ENCODE measurements at places on chromosomes 5 and 9. TPM values are rescaled to one million over a fixed set of nuclear protein-coding genes. Genes with fewer than 3 reads are reported as not detected.

The ASPN gene
- polyA plus RNA-seq = 5.8 TPM

The MYOZ3 gene
- 11.2 TPM for polyA plus RNA-seq

The PRLR gene
- 1.7 TPM for polyA plus RNA-seq

The GARIN3 gene
- not detected for polyA plus RNA-seq

The GDNF gene
- polyA plus RNA-seq = not detected

The FBP2 gene
- polyA plus RNA-seq = 2.2 TPM

The BSPRY gene
- 8.4 TPM for polyA plus RNA-seq

DNA sequence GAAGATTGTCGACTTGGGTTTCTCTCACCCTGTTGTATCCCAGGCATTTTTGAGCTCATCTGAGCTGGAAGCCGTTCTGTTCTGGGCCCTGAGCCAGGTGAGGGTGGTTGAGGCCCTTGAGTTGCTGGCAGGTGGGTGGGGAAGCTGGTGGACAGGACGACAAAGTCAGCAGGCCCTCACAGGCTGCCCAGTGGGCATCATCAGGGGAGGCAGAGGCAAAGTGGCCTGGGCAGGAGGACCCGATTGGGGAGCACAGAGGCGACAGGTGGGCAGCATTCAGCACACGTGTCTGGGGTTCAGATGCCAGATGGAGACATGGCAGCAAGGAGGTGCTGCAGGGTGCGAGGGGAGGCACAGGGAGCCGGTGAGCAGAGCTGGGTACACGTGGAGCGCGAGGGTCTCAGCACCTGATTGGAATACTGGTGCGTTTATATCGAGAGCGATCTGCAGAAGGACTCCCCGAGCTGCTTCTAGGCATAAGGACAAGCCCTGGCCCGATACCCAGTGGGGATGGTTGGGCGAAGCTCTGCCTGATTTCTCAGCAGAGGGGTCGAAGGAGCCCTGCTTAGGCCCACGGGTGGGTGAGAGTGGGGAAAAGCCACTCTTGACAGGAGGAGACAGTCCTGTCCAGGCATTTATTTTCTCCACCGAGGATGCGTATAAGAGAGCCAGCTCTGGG lies 49.0 kb upstream of the SUSD3 start:
- no peak for DNase-seq

DNA sequence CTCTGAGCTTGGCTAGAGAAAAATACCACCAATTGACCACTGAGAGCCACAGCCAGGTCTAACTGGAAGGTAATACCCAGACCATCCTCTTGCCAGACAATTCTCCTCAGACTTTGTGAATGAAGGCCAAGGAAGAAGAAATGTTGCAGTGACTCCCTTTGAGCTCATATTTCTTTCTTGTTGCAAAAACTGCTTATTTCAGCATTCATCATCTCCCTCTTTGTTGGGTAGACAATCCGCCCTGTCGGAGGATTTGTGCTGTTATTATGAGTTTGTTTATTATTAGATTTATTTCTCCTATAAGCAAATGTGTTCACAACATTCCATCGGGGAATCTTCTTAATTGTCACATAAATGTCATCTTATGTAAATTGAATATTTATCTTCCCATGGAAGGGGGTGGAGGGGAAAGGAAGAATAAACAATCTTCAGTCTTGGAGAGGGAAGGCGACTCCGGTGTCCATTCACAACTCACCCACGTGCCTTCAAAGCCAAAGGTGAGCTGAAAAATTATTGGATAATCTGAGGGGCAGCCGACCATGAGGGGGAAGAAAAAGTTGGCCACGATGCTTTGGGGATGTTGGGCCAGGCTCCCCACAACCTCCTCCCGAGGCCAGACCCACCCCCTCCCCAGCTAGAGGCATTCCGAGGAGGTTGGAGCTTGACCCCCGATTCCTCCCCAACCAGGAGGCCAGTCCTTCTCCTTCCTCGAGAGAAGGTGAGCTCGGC lies 1.8 kb upstream of the JADE2 start:
- DNase-seq = no peak

DNA sequence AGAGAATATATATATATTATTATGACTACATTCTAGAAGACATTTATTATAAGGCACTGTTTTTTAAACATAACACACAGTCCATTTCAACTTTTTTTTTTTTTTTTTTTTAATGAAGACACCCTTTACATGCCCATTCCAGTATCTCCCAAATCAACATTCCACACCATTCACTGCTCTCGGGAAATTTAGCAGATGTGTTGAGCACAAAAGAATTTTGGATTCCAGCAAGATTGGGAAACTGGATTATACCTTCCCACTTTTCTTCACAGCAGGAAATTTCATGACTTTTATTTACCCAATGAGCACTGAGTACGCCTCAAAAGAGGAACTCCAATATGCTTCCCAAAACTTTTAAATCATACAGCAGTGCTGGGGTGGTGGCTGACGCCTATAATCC lies 333.6 kb upstream of the DAB2 start:
- DNase-seq = no peak

DNA sequence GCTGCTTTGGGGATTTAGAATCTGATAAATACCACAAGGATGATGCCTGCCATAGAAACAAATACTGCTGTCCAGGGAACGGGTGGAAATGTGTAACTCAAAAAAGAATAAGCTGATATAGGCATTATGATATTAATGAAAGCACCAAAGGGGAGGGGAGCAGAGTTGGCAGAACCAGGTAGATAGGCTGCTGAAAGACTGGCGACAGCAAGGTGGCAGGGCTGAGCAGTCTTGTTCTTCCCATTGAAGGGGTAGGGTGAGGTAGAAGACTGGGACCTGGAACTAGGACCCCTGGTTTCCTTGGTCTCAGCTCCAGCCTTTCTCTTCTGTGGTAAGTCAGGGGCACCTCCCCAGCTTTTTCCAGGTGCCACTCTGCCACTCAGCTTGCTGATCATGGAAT lies 31.4 kb upstream of the TMOD1 start:
- DNase-seq = no peak

DNA sequence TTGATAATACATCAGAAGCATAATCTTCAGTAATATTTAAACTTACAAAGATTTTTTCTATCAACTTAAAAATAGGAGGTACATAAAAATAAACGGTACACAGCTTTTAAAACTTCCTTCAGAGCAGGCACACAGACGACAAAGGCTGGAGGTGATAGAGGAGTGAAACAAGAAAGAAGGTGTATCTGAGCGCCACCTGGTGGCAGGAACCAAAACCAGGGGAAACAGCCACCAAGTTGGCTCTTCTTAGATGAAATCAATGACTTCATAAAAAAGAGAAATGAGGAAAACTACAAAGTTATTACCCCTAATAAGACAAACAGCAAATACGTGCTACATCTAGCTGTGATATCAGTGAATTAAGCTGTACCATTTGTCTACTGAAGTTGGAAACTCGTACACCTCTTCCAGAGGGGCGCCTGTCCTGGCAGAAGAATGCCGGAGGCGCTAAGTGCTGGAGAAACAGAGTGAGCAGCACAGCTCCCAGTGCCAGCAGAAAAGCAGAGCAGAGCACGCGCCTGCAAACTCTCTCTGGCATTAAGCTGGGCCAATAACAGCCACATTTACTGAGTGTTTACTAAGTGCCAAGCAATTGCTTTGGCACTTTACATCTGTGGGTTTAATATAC lies 85.9 kb downstream of the SETX start:
- peak; percentile 60 for DNase-seq

DNA sequence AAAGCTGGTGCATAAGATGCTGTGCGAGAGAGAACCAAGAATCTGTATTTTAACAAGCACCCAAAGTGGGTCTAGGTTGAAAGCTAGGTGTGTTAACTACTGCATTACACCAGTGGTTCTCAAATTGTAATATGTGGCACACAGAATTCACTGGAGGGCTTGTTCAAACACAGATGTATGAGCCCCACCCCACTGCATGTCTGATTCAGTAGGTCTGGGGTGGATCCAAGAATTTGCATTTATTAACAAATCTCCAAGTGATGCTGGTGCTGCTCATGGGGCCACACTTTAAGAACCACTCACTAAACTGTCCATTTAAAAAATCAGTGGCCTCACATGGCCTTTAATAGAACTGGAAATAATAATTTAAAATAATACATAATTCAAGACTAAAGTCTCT lies 40.4 kb downstream of the LPAR1 start:
- no peak for DNase-seq

- no peak for DNase-seq
Measured at GRCh38 chr5:151078490-151079262, 2.2 kb downstream of the TNIP1 start.

DNA sequence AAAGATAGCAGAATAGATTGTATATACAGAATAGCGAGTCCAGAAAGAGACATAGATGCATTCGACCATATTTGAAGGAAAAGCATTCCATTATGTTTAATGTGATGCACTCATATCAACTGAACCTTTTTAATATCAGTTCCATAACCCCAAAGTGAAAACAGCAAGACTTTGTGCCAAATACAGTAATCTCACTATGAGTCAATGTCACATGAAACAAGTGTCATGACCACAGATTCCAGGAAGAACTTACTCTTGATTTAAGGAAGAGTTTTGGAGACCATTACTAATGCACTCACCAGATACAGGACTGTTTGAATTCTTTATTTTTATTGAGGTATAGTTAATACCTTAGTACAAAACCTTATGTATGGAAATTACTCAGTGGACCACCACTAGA lies 220.5 kb downstream of the SH3GL2 start:
- no peak for DNase-seq

GRCh38 chr5:180815293-180815917 lies 12.8 kb upstream of the MGAT1 start:
- no peak for DNase-seq

GRCh38 chr5:92703976-92704375 lies 877.0 kb downstream of the NR2F1-AS1 start:
- no peak for DNase-seq

DNA sequence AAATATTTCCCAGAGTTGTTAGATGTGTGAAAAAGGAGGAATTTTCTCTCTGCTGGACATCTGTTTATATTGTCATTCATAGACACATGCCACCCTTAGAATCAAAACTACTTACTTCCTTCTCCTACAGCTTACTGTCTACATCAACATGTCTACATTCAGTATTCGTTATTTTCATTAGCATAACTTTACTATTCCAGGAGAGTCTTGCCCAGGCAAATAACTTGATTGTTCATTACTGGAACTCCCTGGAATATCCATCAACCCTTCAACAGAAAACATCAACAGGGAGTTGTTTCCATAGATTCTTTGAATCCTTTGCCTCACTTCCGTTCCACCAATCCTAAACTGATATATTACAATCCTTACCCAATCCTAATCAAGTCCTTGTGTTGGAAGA lies 457.5 kb upstream of the ZNF608 start:
- DNase-seq = no peak

- DNase-seq = no peak
Measured at GRCh38 chr5:174177976-174178605, 132.6 kb downstream of the NSG2 start.

DNA sequence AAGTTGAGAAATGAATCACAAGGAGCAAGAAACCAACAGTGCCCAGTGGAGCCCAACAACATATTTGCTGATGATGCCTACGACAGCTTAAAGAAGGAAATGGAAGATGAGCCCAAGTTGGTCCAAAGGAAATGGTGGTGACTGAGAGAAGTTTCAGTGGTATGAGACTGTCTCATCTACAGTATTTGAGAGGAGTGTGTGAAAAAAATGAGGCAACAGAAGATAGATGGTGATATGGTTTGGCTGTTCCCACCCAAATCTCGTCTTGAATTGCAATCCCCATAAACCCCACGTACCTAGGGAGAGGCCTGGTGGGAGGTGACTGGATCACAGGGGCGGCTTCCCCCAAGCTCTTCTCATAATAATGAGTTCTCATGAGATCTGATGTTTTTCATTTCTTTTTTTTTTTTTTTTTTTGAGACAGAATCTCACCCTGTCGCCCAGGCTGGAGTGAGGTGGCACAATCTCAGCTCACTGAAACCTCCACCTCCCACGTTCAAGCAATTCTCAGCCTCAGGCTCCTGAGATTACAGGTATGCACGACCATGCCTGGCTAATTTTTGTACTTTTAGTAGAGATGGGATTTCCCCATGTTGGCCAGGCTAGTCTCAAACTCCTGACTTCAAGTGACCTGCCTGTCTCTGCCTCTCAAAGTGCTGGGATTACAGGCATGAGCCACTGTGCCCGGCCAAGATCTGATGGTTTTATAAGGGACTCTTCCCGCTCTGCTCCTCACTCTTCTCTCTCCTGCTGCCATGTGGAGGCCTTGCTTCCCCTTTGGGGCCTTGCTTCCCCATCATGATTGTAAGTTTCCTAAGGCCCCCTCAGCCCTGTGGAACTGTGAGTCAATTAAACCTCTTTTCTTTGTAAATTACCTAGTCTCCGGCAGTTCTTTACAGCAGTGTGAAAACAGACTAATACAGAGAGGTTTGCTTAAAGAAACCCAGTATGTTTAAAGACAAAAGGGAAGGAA lies 30.2 kb downstream of the EFCAB9 start:
- no peak for DNase-seq

DNA sequence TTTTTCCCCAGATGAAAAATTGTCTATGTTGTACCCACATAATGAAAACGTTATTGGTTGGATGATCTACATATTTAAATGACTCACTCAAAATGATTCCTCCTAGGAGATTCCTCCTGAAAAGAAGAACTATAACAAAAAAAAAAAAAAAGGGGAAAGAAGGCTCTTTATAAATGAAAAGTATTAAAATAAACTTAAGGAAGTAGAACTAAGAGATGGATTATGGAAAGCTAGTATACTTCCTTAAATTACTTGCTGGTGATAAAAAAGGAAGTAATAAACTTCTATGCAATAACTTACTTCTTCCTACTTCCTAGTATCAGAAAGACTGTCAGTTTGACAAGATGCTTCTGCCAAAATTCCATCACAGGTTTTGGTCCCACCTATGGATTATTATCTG lies 1087.7 kb downstream of the CDH12 start:
- no peak for DNase-seq

DNA sequence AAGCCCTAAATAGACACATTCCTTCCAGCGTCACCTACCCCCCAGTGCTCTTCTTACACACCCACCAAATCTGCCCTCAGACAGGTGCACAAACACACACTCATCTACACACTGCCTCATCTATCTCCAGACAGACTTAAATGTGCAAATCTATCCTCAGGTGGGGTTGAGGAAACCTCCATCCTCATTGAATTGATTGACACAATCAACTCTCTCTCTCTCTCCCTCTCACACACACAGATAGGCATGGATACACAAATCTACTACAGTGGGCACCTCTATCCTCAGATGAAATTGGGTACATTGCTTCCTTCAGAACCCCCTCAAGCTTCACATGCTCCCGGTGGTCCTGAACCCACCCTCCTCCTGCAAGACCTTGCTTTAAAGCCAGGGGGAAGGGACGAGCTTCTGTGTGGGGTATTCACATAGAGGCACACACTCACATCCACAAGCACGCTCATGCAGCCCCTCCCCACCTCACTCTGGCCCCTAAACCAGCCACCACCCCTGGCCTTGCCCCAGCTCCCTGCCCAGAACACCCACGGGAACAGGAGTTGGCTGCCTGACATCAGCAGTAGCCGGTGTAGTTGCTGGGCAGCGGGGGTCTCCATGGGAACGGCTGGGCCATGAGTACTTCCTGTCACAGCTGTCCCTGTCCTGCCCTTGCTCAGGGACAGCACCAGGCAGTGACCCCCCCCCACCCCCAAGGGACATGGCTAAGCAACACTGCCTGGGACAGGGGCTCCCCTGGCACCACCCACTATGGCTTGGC lies 22.8 kb downstream of the PCDH1 start:
- DNase-seq = no peak
